ENCODE measurements at places on chromosomes 5 and 9.

GRCh38 chr5:66680804-66681203 lies 84.6 kb downstream of the MAST4 start:
- no peak overlapping the region for H3K4me3 ChIP-seq
- no peaks in the 10 kb centered on the region for H3K27me3 ChIP-seq
- H3K36me3 ChIP-seq = no peaks in the 10 kb centered on the region

- H3K4me3 ChIP-seq = peak overlapping the region; percentile 92
- peak overlapping the region; percentile 98 for H3K27ac ChIP-seq
- H3K27me3 ChIP-seq = no peaks in the 10 kb centered on the region
- DNase-seq = no peak
Observed at GRCh38 chr5:138354387-138354786, 1.9 kb downstream of the KDM3B start.

- no peaks in the 10 kb centered on the region for H3K27me3 ChIP-seq
- DNase-seq = no peak
- H3K4me3 ChIP-seq = no peak overlapping the region
- peaks cover 66% of the 10 kb centered on the region for H3K36me3 ChIP-seq
- H3K27ac ChIP-seq = no peak overlapping the region
Observed at GRCh38 chr9:129637102-129637501, 4.8 kb downstream of the ASB6 start.

DNA sequence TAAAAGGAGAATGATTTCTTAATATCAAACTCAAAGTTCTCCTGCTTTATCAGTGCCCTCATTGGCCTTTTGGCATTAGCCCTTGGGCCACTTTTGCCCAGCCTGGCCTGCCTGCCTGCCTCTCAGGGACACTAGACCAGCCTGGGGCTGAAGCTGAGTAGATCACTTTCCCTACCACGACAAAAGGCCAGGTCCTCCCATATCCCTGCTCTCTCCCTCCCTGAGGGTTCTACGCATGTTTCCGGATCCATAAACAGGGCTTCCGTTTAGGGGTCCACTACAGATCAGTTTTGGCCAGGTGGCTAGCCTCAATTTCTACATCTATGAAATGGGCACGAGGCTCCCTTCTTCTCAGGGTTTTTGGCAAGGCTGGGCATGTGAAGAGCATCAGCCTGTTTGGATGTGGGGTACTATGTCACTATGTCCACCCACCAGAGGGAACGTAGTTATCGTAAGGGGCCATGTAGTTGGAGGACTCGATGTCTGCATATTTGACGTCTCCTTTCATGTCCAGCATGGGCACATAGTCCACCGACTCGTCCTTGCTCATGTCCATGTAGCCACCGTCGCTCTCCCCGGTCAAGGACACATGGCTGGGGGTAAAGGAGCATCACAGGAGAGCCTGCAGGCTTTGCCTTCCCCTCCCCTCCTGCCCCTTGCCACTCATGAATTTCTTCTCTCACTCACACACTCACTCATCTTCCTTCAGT lies 34.0 kb downstream of the PDGFRB start:
- H3K27ac ChIP-seq = peak overlapping the region; percentile 20
- H3K27me3 ChIP-seq = no peaks in the 10 kb centered on the region
- H3K36me3 ChIP-seq = peaks cover 95% of the 10 kb centered on the region
- no peak for DNase-seq
- H3K4me3 ChIP-seq = no peak overlapping the region
- no peaks in the 10 kb centered on the region for H3K4me1 ChIP-seq

GRCh38 chr5:89065919-89066318 lies 182.9 kb upstream of the MEF2C start:
- H3K4me3 ChIP-seq = no peak overlapping the region
- H3K4me1 ChIP-seq = no peaks in the 10 kb centered on the region
- H3K36me3 ChIP-seq = no peaks in the 10 kb centered on the region

Measured in vagina (tissue), 2 donors.